ENCODE measurements at places on chromosomes 12 and 14.

GRCh38 chr12:52052468-52053186, 1.4 kb downstream of the NR4A1 start:
- peak; percentile 17 for DNase-seq

GRCh38 chr12:116919247-116919661, 8.5 kb downstream of the FBXW8 start:
- DNase-seq: peak; percentile 28

- no peak for DNase-seq
Measured at GRCh38 chr12:112126911-112127310, 1.6 kb downstream of the TRAFD1 start.

GRCh38 chr12:30598889-30599288, 96.8 kb downstream of the IPO8 start:
- no peak for DNase-seq

DNA sequence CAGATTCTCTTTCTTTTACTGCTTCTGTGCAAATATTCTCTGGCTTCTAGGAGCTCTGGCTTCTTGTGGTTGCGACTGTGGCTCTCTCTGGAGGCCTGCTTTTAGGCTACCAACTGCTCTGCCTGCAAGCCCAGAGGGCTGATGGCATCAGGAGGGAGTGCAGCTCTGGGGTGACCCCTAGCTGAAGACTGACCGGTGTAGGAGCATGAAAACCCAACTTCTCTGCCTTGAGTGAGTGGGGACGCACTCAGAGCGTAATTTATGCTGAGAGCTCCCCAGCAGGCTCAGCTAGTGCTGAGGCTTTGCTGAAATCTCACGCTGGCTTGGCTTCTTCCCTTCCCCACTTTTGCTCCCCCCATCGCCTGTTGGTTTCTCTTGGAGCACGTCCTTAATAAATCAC, 29.9 kb upstream of the RBM19 start:
- DNase-seq: peak; percentile 57

GRCh38 chr14:44388306-44388705, 118.8 kb downstream of the FSCB start:
- DNase-seq: no peak

DNA sequence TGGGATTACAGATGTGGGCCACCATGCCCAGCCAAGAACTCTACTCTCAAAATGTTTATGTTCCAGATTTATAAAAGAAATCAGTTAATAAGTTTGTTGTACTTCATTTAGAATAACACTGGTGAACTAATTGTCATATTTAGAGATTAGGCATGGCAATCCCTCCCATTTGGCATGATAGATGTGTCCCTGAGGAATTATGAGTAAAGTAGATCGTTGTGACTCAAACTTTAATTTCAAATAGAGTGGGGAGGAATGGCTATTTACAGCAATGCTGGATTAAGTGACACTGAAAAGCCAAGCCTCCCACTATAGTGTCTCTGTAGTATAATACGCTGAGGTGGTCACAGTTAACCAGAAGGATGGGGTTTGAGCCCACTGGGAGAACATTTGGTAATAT, 39.3 kb upstream of the RTRAF start:
- no peak for DNase-seq
